Fibroblast of the aortic adventitia (primary cell): ENCODE measurements at places on chromosomes 6 and 20. TPM values are rescaled to one million over a fixed set of nuclear protein-coding genes. Genes with fewer than 3 reads are reported as not detected.

DNA sequence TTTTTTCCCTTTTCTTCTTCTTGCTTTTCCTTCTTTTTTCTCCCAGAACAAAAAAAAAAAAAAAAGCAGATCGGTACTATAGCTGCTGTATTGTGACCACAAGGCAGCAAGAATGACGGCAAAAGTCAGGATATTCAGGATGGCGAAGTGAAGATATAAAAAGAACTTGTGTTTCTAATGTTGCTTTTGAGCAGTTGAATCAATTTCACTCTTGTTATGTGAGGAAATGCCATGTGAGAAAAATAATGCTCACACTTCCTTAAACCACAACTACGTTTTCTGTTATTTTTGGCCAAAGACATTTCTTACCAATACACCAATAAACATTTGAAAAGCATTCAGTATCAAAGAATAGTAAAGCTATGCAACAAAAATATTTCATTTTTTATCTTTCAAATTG lies 510.5 kb downstream of the HACE1 start:
- no peak for DNase-seq

DNA sequence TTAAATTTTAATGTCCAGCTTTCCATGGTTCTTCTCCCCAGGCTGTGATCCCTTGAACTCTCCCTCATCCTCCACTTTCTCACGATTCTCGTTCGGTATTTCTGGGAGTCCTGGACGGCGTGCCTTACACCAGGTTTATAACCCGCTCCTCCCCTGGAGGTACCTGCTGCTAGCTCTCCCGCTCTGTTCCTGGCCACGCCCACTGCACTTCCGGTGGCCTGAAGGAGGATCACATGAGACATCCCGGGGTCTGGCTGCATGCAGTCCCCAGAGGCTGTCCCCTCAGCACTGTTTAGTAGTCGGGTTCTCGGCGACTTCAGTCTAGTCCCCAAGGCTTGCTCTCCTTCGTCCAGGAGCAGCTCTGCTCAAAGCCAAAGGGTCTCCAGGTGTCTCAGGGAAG lies 28.4 kb upstream of the GCLC start:
- DNase-seq: no peak

- DNase-seq: no peak
Observed at GRCh38 chr6:109033655-109034054, 61.0 kb downstream of the SESN1 start.

DNA sequence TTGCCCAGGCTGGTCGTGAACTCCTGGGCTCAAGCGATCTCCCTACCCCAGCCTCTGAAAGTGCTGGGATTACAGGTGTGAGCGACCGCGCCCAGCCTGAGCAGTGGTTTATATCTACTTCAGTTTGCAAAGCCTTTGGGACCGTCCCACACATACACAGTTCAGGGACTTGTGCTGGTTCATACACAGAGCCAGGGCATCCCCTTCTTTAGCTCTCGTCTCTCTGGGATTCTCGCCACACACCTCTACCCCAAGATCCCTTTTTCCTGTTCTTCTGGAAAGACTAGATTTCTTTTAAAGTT lies 12.5 kb downstream of the CAP2 start:
- DNase-seq: no peak

FAM83D gene
- 2.2 and 16.7 TPM in 2 replicates for total RNA-seq

NR2E1 gene
- not detected in 2 replicates for total RNA-seq
